NCI-H187 treated with DMSO at 0.1 percent for 48 hours (cell line): ENCODE measurements at places on chromosomes 5 and 9.

- DNase-seq: no peak
Observed at GRCh38 chr5:116814626-116815385, 240.2 kb upstream of the SEMA6A start.

GRCh38 chr5:159463590-159464321 is 133.5 kb upstream of the IL12B start:
- no peak for DNase-seq

DNA sequence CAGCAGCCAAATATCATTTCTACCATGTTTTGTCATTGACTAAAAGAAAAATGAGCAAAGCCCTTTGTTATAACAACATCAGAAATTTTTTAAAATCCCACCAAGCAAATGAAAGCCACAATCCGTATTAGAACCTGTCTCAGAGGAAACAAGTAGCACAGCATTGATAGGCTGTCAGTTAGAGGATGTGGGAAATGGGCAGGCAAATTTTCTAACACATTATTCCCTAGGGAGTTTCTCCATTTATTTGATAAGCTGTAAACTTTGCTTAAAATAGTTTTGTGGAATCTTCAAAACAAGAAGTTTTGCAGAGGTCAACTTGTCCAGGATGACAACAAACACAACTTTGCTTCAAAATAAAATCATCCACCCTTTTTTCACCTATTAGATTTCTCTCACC is 53.6 kb upstream of the APC start:
- no peak for DNase-seq

- DNase-seq: no peak
Observed at GRCh38 chr5:96317945-96318344, 115.1 kb downstream of the PCSK1 start.

DNA sequence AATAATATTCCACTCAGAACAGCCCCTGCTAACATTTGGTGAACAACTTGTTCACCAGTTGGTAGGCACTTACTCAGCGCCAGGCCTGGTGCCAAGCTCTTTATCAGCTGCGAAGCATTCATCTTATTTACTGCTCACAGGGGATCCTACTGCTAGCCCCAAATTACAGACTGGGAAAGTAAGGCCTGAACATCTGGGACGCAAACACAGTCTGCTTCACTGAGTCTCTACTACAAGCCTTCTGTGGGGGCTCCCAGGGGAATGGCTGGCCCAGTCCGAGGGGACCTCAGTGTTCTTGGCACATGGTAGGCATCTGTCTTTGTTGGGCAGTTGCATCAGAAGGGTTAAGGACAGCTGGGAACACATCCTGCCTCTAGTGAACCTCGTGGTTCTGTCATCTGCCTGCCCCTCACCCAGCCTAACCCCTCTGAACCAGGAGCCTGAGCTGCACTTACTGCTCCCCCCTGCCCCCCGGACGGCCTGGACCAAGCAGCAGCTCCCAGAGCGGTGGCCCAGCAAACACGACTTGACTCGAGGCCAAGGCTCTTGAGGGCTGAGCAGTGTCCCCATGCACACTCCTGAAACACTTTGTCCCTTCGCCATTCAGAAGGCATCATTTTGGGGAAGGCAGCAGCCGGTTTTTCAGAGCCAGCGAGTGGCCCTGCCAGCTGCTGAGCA is at the start of gene PHYHD1:
Gene PHYHD1 (plus strand): TSS at position 602 of the 678 bp plus-strand sequence. CDS start 1,342 bp downstream, outside the sequence.
- no peak for DNase-seq

- DNase-seq: peak; percentile 71
Observed at GRCh38 chr5:43007911-43008362, 32.2 kb downstream of the ANXA2R start.

DNA sequence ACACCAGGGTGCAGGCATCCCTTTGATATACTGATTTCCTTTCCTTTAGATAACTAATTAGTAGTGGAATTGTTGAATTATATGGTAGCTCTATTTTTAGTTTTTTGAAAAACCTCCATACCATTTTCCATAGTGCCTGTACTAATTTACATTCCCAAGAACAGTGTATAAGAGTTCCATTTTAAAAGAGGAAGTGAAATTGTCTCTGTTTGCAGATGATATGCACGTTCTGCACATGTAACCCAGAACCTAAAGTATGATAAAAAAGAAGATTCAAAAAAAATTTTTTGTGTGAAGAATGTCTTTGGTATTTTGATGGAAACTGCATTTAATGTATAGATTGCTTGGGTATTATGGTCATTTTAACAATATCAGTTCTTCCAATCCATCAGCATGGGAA is 424.0 kb upstream of the CCNH start:
- no peak for DNase-seq

DNA sequence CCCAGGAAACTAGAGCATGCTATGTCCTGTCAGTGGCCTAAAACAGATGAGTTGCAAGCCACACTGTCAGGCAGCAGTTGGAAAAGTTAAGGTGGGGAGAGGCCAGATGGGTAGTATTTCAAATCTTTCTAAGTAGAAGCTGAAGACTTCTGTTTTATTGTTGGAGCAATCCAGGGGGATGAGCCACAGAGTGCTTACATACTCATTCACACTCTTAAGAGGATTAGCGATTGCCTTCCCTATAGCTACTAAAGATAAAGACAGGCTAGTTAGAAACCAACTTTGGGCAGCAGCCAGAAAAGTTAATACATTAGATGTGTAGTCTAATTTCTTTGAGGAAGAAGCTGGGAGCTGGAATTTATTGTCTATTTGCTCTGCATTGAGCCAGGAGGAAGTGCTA is 61.7 kb upstream of the ELAVL2 start:
- DNase-seq: no peak

DNA sequence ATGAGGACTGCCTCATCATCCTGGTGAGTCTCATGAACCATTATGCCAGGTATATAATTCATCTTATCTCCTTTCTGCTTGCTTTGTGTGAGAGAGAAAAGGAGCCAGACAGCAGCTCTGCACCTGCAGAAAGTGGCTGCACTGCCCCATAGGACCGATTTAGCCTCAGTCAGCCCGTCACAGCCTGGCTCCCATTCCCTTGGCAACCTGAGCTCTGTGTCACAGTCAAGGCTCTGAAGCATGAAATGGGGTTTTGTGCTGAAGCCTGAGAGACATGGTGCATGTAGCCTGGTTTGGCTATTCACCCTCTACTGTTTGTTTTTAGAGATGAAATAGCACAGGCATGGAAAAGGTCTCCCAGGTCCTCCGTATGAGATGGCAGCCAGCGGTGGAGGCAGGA is 198.3 kb downstream of the KCTD16 start:
- peak; percentile 68 for DNase-seq

DNA sequence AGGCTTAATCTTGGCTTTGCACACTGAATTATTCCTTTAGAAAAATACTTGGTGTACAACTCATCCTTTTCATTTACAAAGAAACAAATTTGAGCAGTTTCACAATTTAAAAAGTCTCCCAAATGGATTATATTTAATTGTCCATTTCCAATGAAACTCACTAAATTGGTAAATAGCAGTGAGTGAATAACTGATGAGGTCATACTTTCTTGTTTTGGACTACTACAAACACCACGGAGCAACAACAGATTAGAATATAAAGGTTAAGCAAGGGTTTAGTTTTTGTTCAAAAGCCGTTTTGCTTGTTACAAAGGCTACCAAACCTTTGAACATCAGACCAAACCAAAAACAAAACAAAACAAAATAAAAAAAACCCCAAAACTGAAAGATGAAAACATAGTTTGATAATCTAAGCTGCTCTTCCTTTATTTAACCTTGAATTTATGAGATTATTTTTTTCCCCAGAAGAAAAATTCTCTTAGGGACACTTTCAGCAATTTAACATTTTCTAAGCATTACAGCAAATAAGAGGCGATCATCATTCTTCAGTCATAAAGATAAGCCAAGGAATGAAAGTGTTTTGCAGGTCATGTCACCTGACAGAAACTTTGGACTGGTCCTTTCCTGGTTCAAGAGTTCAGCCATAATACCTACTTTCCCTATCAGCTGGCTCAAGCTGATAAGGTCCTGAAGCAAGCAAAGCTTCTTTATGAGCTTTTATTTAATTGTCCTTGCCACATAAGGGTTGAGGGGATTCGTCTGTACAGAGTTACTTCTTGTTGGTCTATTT is 99.7 kb upstream of the CDKN2B start:
- no peak for DNase-seq
